ENCODE measurements at places on chromosomes 6 and 20.

GRCh38 chr6:168229368-168229752, 90.2 kb downstream of the DACT2 start:
- DNase-seq: no peak

DNA sequence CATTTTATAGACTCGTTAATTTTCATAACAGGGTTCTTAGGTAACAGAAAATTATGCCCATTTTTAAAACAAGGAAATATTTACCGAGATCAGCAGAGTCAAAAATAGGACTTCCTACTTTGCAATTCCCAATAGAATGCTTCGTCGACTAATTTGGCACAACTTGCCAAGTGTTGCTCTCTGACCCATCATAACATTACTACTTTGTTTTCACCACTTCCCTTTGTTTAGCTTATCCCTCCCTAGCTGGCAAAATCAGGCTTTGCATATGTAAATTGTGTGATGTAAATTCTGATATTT, 914 bp upstream of the RANBP9 start:
- DNase-seq: no peak

GRCh38 chr20:37416100-37416847, 70.3 kb downstream of the SRC start:
- DNase-seq: no peak

GRCh38 chr20:19881080-19881840, 123.2 kb downstream of the RIN2 start:
- DNase-seq: no peak

DNA sequence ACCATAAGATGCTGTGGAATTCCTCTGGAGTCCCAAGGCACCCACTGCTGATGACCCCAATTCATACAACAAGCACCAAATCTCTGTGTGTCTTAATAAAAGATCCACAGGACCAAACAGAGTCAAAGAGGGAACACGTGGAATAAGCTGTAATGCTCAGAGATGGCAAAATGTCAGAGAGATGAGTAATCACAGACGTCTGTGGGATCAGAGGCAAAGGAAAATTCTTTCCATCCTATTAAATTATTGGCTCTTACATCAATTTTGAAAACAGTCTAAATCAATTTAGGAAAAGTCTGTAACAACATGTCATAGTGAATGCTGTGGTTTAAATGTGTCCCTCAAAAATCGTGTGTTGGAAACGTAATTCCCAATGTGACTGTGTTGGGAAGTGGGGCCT, 17.5 kb upstream of the SAMD3 start:
- no peak for DNase-seq

- no peak for DNase-seq
Observed at GRCh38 chr20:61254881-61255626, 3.0 kb downstream of the CDH4 start.

GRCh38 chr6:109678240-109678639, 12.8 kb downstream of the AK9 start:
- no peak for DNase-seq

- no peak for DNase-seq
Observed at GRCh38 chr6:40706178-40706577, 119.0 kb upstream of the LRFN2 start.

DNA sequence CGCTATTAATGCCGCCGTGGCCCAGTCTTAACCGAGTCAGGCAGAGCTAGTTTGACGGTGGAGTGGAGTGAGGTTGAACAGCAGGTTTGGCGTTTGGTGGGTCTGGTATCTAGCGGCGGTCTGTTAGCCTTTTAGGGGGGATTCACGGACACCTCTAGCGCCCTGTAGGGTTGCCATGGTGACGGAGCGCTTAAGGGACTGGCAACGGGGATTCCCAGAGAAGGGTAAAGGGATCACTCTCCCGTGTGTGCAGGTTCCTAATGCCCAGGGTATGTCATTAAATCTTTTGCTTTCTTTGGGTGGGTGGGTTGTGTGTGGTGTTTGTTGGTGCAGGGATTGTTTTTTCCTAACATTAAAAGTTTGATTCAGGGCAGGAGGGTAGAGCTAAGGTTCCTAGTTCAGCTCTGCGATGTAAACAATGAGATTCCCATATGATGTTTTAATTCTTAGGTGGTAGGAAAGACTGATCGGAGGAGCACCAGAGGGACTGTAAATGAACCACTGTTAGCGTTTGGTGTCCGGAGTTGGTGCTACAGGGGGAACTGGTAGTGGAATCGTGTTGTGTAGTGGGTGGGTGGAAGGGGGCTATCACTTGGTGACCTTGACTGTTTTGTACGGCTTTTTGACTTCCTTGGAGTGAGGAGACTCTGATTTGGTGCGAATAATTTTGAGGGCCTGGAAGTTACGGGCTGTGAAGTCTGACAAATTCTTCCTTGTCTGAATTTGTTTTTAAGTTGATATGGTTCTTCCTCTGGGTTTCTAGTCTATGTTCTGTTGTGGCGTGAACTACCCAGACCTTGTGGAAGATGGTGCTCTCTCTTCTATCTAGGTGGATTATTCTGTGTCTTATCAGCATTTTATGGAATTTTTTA, 5.0 kb downstream of the BRD2 start:
- DNase-seq: no peak

- no peak for DNase-seq
Observed at GRCh38 chr6:9948678-9949077, 466.2 kb downstream of the TFAP2A start.

DNA sequence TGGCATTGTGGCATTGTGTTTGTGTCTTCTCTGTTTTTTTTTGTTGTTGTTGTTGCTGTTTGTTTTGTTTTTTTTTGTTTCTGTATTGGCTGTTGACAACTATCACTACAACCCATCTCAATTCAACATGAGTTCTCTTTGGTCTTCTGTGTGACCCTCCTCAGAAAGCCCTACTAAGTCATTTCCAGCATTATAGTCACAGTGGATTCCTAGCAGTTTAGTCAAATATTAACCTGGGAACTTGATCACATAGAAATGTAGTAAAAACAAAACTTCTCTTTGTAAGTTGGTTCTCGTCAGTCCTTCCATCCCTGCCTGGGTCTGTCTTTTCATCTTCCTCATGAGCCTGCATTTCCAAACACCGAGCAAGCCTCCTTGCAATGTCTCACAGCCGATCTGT, 16.8 kb downstream of the SLC17A2 start:
- no peak for DNase-seq

DNA sequence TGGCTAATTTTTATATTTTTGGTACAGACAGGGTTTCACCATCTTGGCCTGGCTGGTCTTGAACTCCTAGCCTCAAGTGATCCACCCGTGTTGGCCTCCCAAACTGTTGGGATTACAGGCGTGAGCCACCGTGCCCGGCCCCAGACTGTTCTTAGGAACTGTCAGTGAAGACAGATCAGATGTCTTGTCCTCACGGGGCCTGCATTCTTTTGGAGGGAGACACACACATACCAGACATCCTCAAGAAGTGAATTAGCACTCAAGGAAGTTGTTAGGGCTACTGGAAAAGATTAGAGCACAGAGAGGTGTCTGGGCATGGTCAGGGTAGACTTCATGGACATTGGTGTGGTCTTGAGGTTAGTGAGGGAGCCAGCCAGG, 10.3 kb upstream of the LPIN3 start:
- no peak for DNase-seq

DNA sequence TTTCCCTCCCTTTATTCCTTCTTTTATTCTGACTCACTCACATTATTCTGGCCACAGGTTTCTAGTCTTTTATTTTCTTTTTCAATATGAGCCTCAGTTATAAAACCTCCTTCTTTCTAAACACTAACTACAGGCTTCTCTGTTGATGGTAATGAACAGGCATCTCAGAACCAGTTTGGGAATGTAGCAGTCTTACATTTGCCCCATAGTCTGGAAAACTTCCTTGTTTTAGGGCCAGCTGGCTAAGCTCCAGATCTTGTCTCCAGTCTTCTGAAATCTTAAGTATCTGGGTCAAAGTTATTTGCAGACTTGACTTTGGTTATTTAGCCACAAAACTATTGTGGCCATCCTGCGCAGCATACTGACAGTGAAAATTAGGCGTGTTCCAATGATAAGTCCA, 97.0 kb upstream of the MAN1A1 start:
- DNase-seq: no peak

DNA sequence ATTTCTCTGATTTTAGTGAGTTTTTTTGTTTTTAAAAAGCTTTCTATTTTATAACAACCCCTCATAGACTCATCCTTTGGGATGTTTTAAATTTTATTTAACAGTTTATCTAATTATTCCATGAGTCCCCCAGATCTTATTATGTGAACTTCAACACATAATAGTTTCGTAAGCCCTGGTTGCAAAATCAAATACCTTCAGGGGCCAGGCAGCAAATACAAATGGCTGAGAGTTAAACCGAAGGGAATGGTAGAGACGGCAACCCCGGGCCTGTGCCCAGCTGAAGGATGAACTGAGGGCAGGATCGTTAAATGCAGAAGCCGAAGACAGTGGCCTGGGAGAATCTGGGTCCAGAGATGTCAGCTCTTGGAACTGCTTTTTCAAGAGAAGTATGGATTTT, 88.4 kb downstream of the RTN4IP1 start:
- DNase-seq: no peak

- DNase-seq: no peak
Observed at GRCh38 chr6:28209753-28210535, 15.1 kb upstream of the ZSCAN9 start.

- no peak for DNase-seq
Observed at GRCh38 chr20:38161412-38161774, 3.7 kb downstream of the TGM2 start.

- DNase-seq: no peak
Observed at GRCh38 chr6:2624177-2624576, 126.5 kb downstream of the MYLK4 start.

DNA sequence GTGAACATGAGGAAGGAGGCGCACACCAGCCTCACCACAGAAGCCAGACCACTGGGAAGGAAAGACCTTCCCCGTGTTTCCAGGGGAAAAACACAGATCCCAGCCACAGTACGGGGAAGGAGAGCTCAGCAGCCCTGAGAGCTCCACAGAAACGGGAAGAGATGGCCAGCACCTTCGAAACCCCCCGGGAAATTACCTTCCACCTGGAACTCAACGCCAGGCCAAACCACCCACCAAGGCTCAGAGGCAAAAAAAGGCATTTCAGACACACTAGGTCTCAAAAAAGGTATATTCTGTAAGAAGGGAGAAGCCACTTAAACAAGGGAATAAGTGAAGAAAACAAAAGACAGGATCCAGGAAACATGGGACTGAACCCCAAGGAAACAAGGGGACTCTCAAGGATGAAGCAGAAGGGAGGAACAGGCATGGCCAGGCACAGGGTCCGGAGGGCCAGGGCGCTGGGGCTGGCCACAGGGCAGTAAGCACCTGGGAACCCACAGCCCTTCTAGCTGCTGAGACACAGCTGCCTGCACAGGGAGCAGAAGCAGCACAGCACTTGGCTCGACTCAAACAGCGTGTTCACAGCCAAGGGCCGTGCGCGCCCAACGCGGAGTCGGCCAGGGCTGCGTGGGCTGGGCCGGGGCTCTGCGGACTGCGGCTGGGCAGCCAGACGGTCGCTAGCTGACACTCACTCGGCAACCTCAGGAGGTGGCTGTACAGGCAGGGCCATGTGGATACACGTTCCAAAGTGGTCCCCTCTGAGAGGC, 44.6 kb downstream of the TAF4 start:
- no peak for DNase-seq

DNA sequence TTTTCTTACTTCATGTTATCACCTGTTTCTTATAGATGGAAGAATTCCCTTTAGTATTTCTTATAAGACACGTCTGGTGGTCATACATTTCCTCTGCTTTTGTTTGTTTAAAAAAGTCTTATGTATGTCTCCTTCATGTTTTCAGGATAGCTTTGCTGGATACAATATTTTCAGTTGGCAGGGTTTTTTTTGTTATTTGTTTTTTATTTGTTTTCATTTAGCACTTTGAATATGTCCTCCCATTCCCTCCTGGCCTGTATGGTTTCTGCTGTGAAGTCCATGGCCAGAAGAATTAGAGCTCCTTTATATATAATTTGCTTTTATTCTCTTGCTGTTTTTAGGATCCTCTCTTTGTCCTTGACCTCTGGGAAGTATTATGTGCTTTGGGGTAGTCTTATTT, 82.7 kb upstream of the RAB32 start:
- no peak for DNase-seq

DNA sequence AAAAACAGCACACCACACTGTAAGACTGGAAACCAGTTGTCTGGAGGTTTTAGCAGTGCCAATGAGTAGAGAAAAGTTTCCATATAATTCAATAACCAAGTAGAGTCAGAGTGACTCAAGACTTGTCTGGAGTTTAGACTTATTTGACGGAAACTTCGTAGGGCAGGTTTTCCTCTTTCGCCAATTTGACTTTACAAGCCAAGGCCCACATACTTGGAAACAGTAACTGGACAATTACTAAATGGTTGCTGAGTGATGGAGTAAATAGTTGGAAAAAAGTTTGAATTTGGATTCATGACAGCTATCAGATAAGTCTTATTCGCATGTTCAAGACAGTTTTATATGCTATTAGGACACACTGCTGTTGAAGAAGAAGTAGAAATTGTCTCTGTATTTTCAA, 48.1 kb upstream of the CTAGE9 start:
- no peak for DNase-seq

GRCh38 chr20:8287340-8287739, 155.3 kb downstream of the PLCB1 start:
- no peak for DNase-seq

GRCh38 chr20:22511943-22512910, 72.1 kb downstream of the FOXA2 start:
- DNase-seq: no peak

DNA sequence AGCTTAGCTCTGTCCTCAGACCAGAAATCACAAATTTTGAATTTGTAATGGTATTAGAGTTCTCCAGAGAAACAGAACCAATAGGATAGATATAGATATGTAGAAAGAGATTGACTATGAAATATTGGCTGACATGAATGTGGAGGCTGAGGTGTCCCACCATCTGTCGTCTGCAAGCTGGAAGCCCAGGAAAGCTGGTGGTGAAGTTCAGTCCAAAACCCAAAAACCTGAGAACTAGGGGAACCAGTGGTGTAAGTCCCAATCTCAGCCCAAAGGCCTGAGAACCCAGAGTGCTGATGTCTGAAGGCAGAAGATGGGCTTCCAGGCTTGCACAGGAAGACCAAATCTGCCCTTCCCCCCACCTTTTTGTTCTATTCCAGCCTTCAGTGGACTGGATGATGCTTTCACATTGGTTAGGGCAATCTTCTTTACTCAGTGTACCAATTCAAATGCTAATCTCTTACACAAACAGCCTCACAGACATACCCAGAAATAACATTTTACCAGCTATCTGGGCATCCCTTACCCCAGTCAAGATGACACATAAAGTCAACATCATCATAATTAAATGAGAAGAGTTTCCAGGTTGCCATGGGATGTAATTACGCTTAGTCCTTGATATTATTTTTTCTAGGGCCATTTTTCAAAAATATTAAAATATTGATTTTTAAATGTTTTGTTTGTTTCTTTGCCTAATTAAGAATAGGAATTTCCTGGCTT, 570.8 kb downstream of the UTRN start:
- no peak for DNase-seq
